NCI-H510A (cell line): ENCODE measurements at places on chromosomes 11 and 22.

- no peak for DNase-seq
Measured at GRCh38 chr11:132607575-132607974, 924.7 kb downstream of the OPCML start.

DNA sequence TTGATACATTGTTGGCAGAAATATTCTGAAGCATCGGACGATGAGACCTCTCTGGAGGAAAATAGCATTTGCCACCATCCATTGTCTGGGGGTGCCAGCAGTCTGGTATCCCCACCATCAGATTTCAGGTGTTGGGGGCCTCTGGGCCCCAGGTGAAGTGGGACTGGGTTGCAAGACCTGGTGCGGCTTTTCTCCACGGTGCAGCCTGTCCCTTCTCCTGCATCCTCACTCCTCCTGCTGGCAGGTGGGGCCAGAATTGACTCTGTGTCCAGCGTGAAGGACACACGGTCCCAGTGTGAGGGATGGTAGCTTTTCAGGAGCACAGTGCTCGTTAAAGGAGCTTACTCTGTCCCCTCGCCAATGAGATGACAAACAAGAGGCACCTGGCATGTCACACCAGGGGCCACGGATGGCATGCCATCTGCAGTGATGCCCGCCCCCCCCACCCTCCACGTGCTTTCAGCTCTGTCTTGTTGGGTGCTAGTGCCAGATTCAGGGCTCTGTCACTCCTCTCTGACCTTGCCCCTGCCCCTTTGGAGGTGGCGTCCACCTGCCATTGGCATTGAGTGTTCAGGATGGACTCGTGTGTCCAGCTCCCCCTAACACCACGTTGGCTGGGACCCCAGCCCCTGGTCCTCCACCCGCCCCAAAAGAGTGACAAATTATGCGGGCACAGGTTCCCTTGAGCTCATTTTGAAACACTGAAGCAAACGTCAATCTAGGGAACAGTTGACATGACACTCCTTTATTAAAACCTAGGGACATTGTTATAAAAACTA is 62.4 kb downstream of the PARVG start:
- DNase-seq, result no peak

DNA sequence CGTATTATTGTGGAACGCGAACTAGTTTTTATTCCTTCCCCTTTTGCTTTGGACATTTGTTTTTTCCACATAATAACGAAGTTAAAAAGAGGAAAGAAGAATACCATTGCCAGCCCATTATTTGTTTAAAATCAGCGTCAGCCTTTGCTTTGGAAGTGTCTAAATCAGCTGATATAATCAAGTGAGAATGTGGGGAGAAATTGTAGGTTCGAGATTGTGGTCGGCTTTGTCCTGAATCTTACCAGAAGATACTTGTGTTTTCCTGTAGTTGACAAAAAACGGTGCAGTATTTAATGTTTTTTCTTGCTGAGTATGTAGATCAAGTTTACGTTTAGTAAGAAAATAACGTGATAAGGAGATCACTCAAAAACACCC is 935 bp downstream of the ZNF143 start:
- no peak for DNase-seq

DNA sequence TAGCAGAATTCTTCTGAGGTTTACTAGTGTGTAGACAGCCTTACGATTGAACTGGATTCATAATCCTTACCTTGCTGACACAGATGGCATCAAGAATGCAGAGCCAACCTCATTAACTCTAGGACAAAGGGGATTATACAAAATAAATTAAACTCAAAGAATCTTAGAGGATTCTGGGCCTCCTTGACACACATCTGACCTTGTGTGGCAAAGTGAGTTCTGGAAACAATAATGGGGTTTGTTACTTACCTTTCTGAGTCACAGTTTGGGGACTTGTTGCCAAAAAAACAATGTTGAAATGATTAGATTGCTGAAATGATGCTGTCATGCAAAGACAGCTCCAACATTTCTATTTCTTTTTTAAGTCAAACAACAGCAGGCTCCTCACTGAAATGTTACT is 179.1 kb upstream of the ISX start:
- DNase-seq, result no peak

DNA sequence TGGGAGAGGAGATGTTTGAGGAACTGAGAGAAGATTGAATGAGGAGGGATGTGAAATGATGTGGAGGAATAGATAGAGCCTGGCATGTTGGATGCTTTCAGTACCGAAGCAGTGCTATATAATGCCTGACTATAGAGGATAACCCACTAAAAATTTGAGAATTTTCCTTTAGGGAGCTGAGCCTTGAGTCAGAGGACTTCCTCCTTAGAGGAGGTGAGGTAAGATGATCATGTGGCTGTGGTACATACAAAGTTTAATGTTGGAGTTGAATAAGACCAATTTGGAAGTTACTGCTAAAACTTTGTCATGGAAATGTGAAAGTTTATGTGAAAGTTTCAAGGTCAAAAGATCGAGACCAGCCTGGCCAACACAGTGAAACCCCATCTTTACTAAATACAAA is 66.9 kb downstream of the YAP1 start:
- no peak for DNase-seq

DNA sequence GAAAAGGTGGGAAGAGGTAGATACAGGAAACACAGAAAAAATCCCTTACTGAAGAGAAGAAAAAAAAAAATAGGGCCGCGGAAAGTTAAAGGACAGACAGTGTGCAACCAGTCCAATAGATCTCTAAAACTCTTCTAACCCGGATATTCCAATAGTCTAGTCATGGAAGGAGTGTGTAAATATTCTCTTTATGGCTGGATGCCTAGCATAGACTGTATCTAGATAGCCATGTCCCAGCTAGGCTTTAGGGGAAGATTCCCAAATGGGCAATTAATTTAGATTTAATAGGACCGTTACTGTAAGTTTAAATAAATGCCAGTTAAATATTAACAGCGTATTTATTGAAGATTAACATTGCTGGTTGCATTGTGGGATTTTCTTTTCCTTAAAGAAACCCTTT is 532.7 kb downstream of the NTM start:
- no peak for DNase-seq

- DNase-seq, result no peak
Measured at GRCh38 chr11:94401773-94402265, 600 bp upstream of the GPR83 start.

- DNase-seq, result no peak
Measured at GRCh38 chr22:19606332-19607191, 82.4 kb upstream of the CLDN5 start.

DNA sequence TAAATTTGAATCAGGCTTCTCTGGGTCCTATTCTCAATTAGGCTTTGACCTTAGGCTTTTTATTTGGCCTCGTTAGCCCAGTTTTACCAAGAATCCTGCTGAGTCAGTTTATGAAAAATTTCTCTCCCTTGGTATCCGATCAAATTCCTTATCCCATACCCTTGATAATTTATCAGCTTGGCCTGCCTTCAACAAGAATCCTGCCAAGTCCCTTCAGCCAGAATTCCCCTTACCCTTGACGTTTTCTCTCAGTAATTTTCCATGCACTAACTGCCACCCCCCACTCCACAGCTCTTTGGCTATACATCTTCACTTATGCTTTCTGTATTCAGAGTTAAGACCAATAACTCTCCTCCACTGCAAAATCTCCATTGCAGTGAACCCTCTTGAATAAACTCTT is 811.0 kb upstream of the CCDC90B start:
- no peak for DNase-seq

GRCh38 chr22:25797498-25798290 is 55.7 kb downstream of the MYO18B start:
- DNase-seq, result no peak

- no peak for DNase-seq
Measured at GRCh38 chr22:44005524-44005923, 18.6 kb upstream of the PARVB start.

GRCh38 chr11:2651826-2652271 is 47.9 kb downstream of the KCNQ1OT1 start:
- DNase-seq, result no peak

GRCh38 chr11:72405009-72405408 is 29.3 kb downstream of the CLPB start:
- DNase-seq, result no peak

DNA sequence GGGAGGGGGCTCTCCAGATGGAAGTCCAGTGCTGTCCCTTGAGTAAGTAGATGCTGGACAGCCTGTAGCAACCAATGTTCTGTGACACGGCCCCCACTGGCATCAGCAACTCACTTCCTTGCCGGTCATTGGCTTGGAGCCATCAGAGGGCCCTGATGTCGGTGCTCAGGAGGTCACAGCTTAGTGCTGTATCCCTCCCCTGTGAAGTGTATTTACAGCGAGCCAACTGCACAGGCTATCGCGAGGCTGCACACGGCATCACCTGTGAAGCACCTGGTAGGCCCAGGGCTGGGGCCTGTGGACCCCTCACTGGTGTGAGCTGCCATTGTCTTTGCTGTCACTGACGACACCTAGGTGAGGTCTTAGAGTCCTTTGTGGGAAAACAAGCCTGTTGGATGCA is 13.4 kb upstream of the ACR start:
- no peak for DNase-seq

DNA sequence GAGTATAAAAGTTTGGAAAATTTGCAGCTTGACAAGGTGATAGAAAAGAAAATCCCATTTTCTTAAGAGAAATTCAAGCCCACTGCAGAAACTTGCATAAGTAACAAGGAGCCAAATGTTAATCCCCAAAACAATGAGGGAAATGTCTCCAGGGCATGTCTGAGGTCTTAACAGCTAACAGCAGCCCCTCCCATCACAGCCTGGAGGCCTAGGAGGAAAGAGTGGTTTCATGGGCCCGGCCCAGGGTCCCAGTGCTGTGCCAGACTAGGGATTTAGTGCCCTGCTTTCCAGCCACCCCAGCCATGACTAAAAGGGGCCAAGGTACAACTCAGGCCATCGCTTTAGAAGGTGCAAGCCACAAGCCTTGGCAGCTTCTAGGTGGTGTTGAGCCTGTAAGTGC is 123.7 kb upstream of the TRPC6 start:
- no peak for DNase-seq

DNA sequence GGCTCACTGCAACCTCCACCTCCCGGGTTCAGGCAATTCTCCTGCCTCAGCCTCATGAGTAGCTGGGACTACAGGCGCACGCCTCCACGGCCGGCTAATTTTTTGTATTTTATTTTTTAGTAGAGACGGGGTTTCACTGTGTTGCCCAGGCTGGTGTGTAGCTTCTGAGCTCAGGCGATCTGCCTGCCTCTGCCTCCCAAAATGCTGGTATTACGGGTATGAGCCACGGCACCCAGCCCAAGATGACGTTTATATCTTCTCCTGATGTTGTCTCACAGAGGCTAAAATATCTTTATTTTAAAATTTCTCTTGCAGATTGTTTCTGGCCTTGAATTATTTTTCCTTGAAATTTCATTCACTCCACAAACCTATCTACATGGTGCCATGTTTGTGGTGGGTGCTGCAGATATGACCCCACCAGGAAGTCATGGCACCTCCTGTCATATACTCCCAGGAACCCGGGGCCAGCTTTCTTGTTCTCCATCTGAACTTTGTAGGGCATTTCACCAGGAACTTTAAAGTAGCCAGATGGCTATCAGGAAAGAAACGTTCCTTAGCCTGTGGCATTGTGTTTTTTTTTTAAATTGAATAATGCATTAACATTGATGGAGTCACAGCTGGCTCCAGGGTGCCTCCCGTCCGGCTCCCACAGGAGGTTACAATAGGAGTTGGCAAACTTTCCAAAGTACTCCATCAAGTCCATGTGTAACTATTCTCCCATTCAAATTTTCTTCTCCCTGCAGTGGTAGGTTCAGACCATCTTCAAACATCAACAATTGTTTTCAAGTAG is 42.0 kb upstream of the LIPT2 start:
- DNase-seq, result no peak

- DNase-seq, result no peak
Measured at GRCh38 chr22:39197578-39197977, 45.1 kb upstream of the CBX7 start.

DNA sequence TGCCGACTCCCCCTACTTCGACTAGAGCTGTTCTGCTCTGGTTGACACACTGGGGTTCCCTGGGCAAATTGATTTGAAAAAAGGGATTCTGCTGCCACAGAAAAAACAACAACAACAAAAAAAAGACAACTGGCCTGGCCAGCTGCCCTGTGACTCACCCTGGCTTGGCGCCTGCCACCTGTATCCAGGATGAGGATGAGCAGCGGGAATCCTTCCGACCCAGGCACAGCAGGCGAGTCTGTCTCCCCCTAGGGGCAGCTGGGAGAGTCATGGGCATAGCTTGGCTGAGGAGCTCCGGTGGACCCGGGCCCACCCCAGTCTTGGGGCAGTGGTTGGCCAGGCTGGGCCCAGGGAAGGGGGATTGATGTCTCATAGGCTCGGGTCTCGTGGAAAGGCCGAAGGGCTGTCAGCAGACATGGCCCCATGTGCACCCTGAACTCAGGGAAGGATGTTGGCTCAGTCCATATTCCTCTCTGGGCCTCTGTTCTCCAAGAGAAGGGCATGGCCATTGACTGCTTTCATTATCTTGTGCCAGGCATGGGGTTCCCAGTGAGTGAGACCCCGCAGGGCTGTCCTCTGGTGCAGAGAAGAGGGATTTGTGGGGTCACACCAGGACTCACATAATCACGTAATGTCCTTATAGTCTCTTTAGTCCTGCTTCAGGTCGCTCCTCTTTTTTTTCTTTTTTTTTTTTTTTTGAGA is 10.4 kb upstream of the SUN2 start:
- DNase-seq, result peak; percentile 61

DNA sequence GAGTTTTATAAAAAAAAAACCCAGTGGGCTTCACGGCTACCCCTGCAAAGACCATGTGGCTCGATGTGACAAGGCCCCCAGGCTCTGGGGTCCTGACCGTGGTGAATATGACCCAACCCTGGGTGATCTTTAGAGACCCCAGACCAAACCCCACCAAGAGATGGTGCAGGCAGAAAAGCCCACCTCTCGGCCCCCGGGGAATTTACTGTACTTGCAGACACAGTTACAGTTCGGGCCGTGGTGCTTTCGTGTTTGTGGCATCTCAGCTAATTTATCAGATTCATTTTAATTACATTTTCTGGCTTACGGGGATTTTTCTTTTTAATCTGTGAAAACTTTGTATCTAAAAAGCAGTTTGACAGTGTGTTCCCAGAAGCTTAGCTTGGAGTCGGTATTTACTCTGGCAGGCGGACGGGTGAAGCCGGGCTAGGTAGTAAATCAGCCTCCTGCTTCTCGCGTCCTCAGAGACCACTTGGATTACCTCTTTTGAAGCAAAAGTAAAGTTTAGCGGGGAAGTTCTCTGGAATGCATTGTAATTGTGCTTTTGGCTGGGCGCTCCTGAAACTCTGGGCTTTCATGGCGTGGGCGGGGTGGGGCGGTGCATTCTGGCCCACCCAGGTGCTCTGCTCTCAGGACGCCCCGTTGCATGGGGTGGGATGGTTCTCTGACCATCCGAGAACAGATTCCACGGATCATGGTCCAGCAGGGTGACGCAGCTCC is 25.3 kb downstream of the ANO1 start:
- no peak for DNase-seq
